Progenitor cell of endocrine pancreas (in vitro differentiated cells): ENCODE measurements at places on chromosomes 2 and 18. TPM values are rescaled to one million over a fixed set of nuclear protein-coding genes. Genes with fewer than 3 reads are reported as not detected.

The SPDYA gene
- total RNA-seq, result 1.6 and 2.0 TPM in 2 replicates

The B4GALT6 gene
- 32.2 and 33.1 TPM in 2 replicates for total RNA-seq

The TDRD15 gene
- 0.04 TPM in 1 of 2 replicates, not detected in the other for total RNA-seq

The M1AP gene
- 2.5 and 2.6 TPM in 2 replicates for total RNA-seq

The CCDC74B gene
- 10.7 and 10.9 TPM in 2 replicates for total RNA-seq

The MC5R gene
- total RNA-seq, result not detected in 2 replicates

The LRRFIP1 gene
- total RNA-seq, result 68.6 and 71.4 TPM in 2 replicates

The CGREF1 gene
- total RNA-seq, result 0.31 and 0.87 TPM in 2 replicates

The DHRS9 gene
- total RNA-seq, result not detected in 2 replicates

The PLEK gene
- 0.10 TPM in 1 of 2 replicates, not detected in the other for total RNA-seq

The DUSP19 gene
- total RNA-seq, result 1.9 and 2.2 TPM in 2 replicates

DNA sequence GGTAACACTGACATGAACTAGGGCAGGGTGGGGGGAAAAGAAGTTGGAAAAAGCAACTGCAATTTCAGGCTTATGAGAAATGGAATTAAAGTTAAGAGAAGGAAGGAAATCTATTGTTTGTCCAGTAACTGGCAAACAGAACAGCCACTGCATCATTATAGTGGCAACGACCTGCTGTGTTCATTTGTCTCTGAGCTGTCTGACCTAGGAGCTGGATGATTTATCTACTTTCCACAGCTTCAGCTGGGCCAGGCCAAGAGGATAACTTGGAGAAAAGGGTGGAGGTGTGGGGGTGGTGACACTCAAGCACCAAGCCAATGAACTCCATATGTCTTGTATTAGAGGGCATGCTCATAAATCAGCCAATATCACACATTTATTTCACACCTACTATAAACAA lies 291.5 kb upstream of the KLHL29 start:
- no peak for DNase-seq

DNA sequence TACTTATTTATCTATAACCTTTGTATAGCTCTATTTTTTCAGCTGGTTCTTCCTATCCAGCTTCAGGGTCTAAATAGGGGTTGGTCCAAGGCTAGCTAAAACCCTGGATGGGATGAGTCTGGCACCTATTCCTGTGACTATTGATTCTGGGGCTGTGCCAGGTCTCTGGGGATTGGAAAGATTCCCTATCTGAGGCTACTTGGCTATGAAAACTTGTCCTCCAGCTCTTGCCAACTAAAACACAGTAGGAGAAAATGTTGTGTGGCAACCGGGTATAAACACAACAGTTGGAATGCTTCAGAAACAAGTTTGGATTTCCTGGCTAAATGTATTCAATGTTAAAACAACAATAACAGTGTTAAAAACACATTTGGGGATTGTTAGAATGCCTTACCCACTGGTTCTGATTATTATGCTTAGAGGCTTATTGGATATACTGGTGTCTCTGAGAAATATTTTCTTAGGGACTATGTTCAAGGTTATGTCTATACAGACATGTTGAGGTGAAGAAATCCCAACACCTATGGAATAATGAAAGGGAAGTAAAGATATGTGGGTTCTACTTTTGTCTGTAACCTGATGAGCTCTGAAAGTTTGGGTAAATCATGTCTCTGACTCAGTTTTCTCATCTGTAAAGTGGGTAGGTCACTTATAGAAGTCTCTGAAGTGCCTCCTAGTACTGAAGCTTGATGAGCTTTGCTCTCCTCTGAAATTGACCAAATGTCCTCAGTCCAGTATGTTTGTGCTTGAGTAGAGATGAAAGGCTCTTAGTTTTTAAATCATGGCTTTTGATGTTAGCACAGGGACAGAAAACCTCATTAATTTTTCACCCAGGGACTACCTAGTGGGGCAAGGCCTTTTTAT lies 460.7 kb downstream of the MTX2 start:
- DNase-seq, result no peak

GRCh38 chr2:127201452-127201851 lies 18.6 kb downstream of the CYP27C1 start:
- no peak for DNase-seq

DNA sequence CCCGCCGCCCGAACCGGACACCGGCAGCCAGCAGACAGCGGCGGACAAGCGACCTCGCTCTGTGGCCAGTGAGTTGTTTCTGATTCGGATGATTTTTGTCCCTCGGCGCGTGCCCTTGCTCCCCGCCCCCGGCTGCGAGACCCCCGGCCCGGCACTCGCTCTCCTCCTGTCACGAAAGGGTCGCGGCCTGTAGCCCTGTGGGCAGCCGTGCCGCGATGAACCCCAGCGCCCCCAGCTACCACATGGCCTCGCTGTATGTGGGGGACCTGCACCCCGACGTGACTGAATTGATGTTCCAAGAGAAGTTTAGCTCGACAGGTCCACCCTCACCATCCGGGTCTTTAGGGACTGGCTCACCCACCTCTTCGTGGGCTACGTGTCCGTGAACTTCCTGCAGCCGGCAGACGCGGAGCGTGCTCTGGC lies 1257.5 kb upstream of the ACVR2A start:
- no peak for DNase-seq

- DNase-seq, result peak; percentile 53
These were observed 359.5 kb upstream of the ETAA1 start for GRCh38 chr2:67037655-67038054.

DNA sequence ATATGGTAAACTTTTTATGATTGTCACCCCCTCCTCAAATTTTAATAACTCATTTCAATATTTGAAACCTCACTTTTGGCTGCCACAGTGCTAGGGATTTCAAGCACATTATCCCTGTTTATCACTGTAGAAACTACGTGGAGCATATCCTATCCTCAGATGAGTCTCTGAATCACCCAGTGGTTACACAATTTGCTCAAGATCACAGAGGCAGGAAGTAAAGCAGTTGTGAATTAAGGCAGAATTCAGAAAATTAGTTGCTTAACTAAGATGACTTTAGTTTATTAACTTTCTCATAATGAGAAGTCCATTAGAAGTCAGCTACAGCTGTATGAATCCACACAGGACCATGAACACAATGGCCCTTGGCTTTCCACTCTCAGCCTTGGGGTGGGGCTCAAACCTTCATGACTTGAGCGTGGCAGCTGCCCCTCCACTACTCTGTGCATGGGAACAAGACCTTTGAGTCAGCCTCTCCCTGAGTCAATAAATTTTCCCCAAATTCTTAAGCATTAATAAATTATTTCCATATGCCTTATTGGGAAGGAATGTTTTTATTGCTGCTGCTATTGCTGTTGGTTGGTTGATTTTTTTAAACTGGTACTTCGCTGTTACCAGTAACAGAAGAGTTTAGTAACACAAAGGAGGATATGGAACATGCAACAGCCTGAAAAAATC lies 369.0 kb downstream of the CBLN2 start:
- DNase-seq, result no peak

- DNase-seq, result no peak
These were observed 162.0 kb downstream of the RTP5 start for GRCh38 chr2:242031481-242032019.

DNA sequence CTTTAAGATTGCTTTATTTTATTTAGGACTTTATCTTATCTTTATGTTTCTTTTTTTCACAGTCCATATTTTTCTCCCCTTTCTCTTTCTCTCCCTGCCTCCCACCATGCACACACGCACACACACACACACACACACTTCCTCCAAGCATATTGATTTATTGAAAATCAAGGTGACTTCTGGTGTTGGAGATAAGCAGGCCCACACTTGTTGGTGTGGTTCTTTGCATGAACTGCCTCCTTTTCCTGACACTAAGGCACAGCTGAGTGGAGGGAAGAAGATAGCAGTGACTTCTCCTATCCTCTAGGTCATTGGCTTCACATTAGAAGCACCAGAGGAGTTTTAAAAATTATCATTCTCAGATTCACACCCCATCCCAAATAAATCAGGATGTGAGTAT lies 18.0 kb downstream of the TBR1 start:
- no peak for DNase-seq

DNA sequence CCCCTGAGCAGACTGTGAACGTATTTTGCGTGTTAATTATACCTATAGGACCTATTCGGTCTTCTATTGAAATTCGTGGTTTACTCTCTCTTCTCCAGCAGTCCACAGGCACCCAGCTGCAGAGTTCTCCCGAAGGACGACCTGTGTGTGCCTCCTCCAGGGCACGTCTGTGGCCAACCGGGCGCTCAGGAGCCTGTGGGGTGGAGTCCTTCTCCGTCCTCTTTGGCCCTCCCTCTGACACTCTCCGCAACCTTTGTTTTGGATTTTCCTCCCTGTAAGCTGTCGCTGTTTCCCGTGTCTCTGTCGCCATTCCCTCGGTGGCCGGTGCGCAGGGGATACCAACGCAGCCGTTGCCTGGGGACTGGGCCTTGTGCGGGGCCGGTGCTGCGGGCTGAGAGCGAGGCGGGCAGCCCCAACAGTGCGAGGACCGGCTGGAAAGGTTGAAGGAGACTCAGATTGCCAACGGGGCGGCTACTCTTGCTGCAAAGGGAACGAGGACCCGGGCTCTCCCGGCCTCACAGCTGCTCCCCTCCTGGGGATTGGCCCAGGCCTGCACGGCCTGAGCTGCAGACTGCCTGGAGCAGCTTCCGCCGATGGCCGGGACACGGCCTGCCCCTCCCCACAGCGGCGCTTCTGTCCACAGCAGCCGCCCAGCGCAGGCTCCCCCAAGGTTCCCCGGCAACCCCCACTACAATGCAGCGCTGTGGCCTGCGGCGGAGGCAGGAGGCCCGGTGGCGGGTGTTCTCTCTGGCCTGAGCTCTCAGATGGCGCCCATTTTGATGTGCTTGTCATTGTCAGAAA lies 221.0 kb downstream of the MTX2 start:
- DNase-seq, result peak; percentile 26

GRCh38 chr2:14977021-14977420 lies 344.5 kb downstream of the LRATD1 start:
- no peak for DNase-seq

DNA sequence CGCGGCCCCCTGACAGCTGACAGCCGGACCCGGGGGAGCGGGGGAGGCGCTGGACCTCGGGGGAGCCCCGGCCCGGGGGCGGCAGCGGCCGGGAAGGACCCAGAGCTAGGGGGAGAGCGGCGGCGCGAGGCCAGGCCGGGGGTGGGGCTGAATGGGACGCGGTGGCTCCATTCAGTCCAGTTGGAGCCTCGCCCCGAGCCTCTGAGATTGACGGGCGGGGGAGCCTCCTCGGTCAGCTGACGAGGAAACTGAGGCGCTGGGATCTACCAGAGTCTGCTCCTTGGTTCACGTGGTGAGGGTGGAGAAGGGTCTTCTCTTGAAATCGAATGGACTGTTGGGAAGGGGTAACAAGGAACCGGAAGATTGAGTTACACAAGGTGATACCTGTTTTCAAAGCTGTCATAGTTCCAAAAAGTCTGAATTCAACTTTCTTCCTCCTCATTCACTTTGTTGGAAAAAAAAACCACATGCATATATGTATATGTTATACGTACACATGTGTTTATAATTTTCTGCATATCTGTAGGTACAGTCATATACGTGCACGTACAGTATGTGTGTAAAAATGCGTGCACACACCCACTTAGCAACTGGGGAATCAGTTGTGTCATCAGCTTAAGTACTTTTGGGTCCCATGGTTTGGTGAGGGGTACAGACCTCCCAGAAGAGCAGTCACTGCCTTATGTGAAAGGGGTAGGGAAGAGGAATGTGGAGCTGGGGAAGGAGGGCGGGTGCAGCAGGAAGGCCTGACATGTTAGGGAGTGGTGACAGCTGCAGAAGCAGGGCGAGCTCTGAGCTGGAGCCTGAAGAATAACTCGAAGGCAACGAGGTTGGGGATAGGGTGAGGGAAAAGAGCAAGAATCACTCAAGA lies 628 bp downstream of the PPP1R7 start:
- no peak for DNase-seq

DNA sequence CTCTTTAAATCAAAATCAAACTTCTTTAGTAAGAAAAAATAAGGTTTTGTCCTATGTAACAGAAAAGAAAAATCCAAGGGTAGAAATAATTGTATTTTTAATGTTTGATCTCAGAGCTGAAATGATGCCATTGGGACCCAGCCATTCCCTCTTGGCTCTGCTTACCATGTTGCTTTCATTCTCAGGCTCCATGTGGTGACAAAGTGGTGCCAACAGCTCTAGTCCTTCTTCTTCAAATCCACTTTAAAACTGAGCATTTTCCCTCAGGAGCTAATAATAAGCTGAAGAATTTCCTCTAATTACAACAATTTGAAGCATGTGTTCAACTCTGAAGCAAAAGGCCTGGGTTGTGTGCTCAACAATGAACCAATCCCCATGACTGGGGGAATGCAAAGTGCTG lies 327.9 kb downstream of the EN1 start:
- DNase-seq, result no peak

DNA sequence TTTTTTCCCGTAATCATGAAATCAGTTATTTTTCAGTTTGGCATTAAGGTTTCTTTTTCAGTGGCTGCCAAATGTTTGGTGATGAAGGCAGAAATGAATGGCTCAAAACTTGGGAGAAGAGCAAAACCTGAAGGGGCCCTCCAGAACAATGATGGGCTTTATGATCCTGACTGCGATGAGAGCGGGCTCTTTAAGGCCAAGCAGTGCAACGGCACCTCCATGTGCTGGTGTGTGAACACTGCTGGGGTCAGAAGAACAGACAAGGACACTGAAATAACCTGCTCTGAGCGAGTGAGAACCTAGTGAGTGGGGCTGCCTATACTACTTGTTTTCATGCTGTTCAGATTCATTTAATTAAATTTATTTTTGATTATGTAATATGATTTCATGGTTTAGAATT lies 29.2 kb upstream of the MSH2 start:
- DNase-seq, result no peak

- no peak for DNase-seq
These were observed 158.1 kb downstream of the METTL4 start for GRCh38 chr18:2412996-2413751.

GRCh38 chr2:190344276-190344827 lies 963 bp downstream of the INPP1 start:
- no peak for DNase-seq

- no peak for DNase-seq
These were observed 117.4 kb downstream of the FMNL2 start for GRCh38 chr2:152452256-152452973.

DNA sequence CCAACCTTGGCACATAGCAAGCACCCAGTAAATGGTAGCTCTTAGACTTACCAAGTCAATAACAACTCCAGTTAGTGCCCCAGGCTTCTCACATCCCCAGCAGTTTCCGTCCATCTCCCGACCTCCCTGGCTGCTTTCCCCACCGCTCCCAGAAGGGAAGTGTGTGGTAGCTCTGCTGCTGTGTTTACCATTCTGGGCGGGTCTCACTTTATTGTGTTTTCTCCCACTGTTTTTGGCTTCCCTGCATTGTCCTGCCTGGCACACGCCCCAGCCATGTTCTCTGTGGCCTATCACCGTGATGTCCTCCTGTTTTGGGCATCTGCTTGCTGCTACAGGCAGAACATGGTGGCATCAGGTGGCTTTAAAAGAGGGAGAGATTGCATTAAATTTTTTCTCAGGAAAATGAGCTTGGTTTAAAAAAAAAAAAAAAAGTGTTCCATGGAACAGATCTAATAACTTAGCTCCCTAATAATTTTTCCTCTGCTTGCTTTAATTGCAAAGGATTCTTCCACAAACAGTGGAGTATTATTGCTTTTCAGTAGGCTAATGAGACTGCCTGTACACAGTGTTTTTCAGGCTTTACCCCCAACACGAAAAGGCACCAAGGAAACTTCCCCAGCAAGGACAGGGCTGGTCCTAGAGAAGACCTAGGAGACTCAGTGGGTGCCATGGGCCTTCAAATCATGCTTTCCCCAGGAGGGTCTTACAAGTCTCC lies 8.0 kb upstream of the COX7A2L start:
- DNase-seq, result no peak

- DNase-seq, result no peak
These were observed 16.3 kb downstream of the RAB12 start for GRCh38 chr18:8625461-8626092.
